Activated naive CD8-positive, alpha-beta T cell treated with anti-CD3 and anti-CD28 coated beads, Interleukin-2, amount 50 U/mL, for 24 hours (primary cell): ENCODE measurements at places on chromosomes 12 and 14.

DNA sequence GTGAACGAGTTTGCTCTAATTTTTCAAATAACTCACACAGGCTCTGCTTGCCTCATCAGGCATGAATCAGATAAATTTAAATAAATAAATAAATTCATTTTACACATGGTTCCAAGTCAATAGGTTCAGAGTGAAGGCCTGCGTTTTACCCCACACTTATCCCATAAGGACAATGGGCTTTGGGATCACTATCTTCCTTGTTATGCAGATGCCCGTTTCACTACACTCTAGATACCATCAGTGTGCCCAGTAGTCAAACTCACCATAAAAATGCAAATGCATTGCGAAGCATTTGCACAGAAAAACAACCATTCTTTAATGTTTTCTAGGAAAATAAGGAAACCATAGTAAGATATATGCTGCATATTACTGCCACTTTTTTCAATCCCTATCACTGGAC lies 155.9 kb upstream of the CCDC196 start:
- H3K27ac ChIP-seq = no peak overlapping the region
- no peaks in the 10 kb centered on the region for H3K36me3 ChIP-seq
- H3K27me3 ChIP-seq = peaks cover under 1% of the 10 kb centered on the region
- H3K4me3 ChIP-seq = no peak overlapping the region
- no peak for DNase-seq
- no peaks in the 10 kb centered on the region for H3K4me1 ChIP-seq

- peaks cover 5% of the 10 kb centered on the region for H3K27me3 ChIP-seq
- no peaks in the 10 kb centered on the region for H3K4me1 ChIP-seq
- DNase-seq = no peak
- H3K36me3 ChIP-seq = no peaks in the 10 kb centered on the region
- no peak overlapping the region for H3K27ac ChIP-seq
These were observed 183.1 kb downstream of the PIWIL1 start for GRCh38 chr12:130520784-130521183.

DNA sequence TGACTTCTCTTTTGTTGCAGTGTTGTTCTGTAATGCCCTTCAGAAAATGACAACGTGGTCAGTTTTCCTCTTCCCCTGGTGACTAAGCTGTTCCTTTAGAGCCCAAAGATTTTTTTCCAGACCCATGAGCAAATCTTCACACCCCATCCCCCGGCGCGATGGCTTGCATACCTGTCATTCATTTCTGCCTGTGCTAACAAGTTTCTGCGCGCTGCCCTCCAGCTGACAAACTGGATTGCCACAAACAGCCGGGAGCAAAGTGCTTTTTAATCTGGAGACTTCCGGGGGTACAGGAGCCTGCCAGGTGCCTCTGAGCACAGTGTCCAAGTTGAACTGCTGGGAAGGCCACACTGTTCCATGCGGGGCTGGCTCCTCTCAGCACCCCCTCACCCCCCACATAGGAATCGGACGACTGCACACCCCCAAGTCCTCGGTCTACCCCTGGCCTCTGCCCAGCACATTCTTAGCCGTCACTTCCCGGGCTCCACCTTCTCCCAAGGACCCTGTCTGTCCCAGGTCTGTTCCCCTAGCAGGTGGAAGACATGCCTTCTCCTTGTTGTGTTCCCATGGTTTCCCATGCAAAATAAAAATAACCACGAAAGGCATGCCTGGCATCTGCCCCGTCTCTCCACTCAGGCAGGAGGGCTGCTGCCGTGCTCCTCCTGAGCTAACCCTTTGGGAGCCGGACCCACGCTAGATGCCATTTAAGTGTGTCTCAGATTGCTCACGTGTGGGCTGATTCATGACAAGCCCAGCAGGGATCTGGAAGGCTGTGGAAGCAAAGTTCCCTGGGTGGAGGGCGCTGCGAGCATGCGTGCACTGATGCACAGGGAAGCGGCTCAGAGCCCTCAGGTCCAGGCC lies 14.1 kb downstream of the RILPL1 start:
- no peak overlapping the region for H3K4me3 ChIP-seq
- no peak overlapping the region for H3K27ac ChIP-seq
- no peaks in the 10 kb centered on the region for H3K36me3 ChIP-seq

DNA sequence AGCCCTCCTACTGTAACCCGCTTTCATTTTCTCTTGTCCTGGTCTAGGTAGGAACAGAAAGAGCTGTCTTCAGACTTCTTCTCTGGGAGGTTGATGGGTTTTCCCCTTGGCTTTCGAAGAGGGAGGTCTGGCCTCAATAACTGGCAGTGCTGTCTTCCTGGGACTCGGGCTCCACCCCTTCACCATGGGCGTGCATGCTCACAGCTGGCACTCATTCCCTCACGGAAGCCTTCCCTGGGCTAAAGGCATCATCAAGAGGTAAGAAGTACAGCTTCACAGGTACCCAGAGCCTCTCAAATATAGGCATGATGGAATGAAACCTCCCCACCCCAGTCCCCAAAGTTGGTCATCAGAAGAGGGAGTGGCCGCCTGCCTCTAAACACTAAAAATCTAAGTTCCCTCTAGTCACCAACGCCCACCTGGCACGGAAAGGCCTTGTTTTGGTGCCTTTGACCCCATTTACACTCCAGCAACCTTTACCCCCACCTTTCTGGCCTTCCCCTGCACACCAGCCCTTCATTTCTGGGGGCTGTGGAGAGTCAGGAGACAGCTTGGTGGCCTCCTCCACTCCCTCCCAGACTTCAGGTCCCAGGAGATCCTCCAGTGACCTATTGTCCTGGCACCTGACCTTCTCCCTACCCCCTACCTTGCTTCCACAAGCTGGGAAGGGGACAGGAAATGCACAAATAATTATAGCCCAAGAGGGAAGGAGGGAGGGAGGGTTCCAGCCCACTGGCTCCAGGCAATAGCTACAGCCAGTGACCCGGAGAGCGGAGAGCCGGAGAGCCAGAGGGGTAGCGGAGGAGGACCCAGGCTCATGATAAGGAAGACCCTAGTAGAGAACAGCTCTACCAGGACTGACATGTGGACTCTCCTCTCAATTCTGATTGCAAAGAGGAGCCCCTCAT lies 2.8 kb downstream of the RAPGEF3 start:
- DNase-seq = peak; percentile 43
- no peaks in the 10 kb centered on the region for H3K36me3 ChIP-seq
- H3K4me1 ChIP-seq = peaks cover 38% of the 10 kb centered on the region
- peak overlapping the region; percentile 25 for H3K27ac ChIP-seq

DNA sequence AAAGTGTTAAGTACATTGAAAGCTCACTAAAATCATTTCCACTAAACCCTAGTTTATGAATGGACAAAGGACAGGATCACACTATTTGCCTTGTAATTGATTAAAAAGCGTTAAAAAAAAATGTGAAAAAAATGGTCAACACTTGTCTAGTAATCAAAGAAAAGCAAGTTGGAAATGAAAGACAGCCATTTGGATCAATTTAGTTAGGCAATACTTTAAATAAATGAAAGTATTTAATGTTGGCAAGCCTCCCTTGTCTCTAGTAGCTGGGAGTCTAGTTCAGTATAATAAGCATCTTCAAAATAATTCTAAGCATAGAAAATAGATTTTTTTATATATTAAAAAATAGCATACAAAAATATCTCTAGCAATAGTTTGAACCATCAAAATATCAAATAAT lies 14.2 kb upstream of the CNIH1 start:
- peaks cover 7% of the 10 kb centered on the region for H3K4me1 ChIP-seq

- DNase-seq = no peak
- peak overlapping the region; percentile 67 for H3K27ac ChIP-seq
- peaks cover 62% of the 10 kb centered on the region for H3K4me1 ChIP-seq
- H3K4me3 ChIP-seq = no peak overlapping the region
These were observed 285.3 kb downstream of the ZFP36L1 start for GRCh38 chr14:68507544-68508081.
